ENCODE measurements at places on chromosomes 7 and 10.

DNA sequence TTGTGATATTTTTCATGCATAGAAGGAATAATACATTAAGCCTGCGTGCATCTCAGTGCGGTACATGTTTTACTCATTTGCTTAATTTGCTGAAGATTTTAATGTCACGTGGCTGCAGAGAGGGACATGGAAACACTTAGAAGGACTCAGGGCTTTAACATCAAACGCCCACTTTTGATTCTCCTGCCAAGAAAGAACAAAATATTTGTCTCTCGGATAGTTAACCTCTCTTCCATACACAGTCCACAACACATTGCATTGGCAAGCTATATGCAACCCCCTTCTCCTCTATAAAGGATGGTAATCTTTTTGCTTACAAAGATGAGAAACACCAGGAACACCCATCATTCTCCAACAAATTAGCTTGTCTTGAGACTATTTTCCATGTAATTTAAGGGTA, 148.0 kb upstream of the NRP1 start:
- H3K4me1 ChIP-seq: peaks cover 36% of the 10 kb centered on the region
- H3K4me3 ChIP-seq: no peak overlapping the region
- H3K36me3 ChIP-seq: no peaks in the 10 kb centered on the region
- H3K27me3 ChIP-seq: no peaks in the 10 kb centered on the region
- H3K27ac ChIP-seq: no peak overlapping the region

GRCh38 chr7:18386607-18387006, 108.9 kb upstream of the HDAC9 start:
- H3K36me3 ChIP-seq: no peaks in the 10 kb centered on the region
- no peak overlapping the region for H3K27ac ChIP-seq
- H3K4me1 ChIP-seq: peaks cover 2% of the 10 kb centered on the region

DNA sequence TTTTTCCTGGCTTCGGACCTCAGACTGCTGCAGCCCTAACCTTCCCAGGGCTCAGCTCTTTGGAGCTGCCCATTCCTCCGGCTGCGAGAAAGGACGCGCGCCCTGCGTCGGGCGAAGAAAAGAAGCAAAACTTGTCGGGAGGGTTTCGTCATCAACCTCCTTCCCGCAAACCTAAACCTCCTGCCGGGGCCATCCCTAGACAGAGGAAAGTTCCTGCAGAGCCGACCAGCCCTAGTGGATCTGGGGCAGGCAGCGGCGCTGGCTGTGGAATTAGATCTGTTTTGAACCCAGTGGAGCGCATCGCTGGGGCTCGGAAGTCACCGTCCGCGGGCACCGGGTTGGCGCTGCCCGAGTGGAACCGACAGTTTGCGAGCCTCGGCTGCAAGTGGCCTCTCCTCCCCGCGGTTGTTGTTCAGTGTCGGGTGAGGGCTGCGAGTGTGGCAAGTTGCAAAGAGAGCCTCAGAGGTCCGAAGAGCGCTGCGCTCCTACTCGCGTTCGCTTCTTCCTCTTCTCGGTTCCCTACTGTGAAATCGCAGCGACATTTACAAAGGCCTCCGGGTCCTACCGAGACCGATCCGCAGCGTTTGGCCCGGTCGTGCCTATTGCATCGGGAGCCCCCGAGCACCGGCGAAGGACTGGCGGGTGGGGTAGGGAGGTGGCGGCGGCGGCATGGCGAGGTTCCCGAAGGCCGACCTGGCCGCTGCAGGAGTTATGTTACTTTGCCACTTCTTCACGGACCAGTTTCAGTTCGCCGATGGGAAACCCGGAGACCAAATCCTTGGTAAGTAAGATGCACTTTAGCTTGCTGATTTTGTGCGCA, at the start of gene PLXDC2:
PLXDC2 (plus strand) TSS at position 22 of the 820 bp plus-strand sequence.
- peak within 1 kb of the TSS; percentile 91 for H3K4me3 ChIP-seq
- H3K27me3 ChIP-seq: peaks cover 53% of the 10 kb centered on the region
- H3K36me3 ChIP-seq: no peaks in the 10 kb centered on the region
- H3K27ac ChIP-seq: peak within 1 kb of the TSS; percentile 96
- peak; percentile 44 for DNase-seq
- H3K4me1 ChIP-seq: peaks cover 2% of the 10 kb centered on the region

DNA sequence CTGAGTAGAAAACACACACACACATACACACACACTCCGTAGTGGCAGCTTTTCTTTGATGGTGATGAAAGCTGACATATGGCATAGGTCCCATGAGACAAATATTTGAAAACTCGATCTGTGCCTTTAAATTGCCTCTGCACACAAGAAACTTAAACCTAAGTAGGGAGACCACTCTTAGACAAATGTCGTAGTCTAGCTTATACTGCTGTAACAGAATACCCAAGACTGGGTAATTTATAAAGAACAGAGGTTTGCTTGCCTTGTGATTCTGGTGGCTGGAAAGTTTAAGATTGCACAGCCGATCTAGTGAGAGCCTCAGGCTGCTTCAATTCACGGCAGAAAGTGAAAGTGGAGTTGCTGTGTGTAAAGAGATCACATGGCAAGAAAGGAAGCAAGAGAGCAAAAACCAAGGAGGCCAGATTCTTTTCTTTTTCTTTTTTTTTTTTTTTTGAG, 489.4 kb upstream of the SORCS1 start:
- no peaks in the 10 kb centered on the region for H3K36me3 ChIP-seq
- no peak overlapping the region for H3K4me3 ChIP-seq
- no peaks in the 10 kb centered on the region for H3K4me1 ChIP-seq
- no peak for DNase-seq

- H3K4me1 ChIP-seq: peaks cover 47% of the 10 kb centered on the region
- DNase-seq: no peak
- H3K4me3 ChIP-seq: no peak overlapping the region
- no peaks in the 10 kb centered on the region for H3K36me3 ChIP-seq
- H3K27ac ChIP-seq: no peak overlapping the region
- no peaks in the 10 kb centered on the region for H3K27me3 ChIP-seq
Observed at GRCh38 chr7:91137788-91138368, 126.4 kb upstream of the FZD1 start.

- no peak for DNase-seq
- peaks cover 3% of the 10 kb centered on the region for H3K36me3 ChIP-seq
- H3K4me3 ChIP-seq: peak overlapping the region; percentile 91
- H3K27ac ChIP-seq: peak overlapping the region; percentile 65
- H3K27me3 ChIP-seq: peaks cover 15% of the 10 kb centered on the region
Observed at GRCh38 chr10:97714401-97715258, 1.1 kb downstream of the MARVELD1 start.

GRCh38 chr10:32190890-32191491, 134.8 kb upstream of the KIF5B start:
- no peaks in the 10 kb centered on the region for H3K36me3 ChIP-seq
- H3K27me3 ChIP-seq: no peaks in the 10 kb centered on the region
- H3K27ac ChIP-seq: no peak overlapping the region

GRCh38 chr10:18399158-18399557, 252.2 kb downstream of the NSUN6 start:
- H3K4me1 ChIP-seq: no peaks in the 10 kb centered on the region
- no peaks in the 10 kb centered on the region for H3K36me3 ChIP-seq
- no peak for DNase-seq
- no peak overlapping the region for H3K27ac ChIP-seq
- H3K27me3 ChIP-seq: no peaks in the 10 kb centered on the region

DNA sequence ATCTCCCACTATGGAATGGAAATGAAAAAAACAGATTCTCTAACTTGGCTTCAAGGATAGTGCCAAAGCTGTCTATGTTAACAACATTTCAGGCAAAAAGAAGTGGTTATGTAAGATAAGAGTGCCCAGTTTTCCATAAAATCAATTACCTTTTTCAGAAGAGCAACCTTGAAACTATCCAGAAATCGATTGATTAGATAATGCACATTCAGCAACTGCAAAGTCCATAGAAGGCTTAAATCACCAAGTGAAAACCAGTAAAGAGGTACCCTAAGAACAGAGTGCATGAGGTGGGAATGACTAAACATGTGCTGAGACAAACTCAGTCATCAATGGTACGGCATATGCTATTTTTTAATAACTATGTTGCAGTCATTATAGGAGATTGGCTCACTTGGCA, 71.9 kb upstream of the TNKS2 start:
- no peak overlapping the region for H3K27ac ChIP-seq
- H3K36me3 ChIP-seq: no peaks in the 10 kb centered on the region
- H3K4me1 ChIP-seq: no peaks in the 10 kb centered on the region
- peaks cover 6% of the 10 kb centered on the region for H3K27me3 ChIP-seq

- H3K36me3 ChIP-seq: no peaks in the 10 kb centered on the region
- no peak overlapping the region for H3K27ac ChIP-seq
- H3K4me1 ChIP-seq: no peaks in the 10 kb centered on the region
- DNase-seq: no peak
- no peak overlapping the region for H3K4me3 ChIP-seq
Observed at GRCh38 chr10:101732096-101732495, 37.1 kb upstream of the FBXW4 start.

DNA sequence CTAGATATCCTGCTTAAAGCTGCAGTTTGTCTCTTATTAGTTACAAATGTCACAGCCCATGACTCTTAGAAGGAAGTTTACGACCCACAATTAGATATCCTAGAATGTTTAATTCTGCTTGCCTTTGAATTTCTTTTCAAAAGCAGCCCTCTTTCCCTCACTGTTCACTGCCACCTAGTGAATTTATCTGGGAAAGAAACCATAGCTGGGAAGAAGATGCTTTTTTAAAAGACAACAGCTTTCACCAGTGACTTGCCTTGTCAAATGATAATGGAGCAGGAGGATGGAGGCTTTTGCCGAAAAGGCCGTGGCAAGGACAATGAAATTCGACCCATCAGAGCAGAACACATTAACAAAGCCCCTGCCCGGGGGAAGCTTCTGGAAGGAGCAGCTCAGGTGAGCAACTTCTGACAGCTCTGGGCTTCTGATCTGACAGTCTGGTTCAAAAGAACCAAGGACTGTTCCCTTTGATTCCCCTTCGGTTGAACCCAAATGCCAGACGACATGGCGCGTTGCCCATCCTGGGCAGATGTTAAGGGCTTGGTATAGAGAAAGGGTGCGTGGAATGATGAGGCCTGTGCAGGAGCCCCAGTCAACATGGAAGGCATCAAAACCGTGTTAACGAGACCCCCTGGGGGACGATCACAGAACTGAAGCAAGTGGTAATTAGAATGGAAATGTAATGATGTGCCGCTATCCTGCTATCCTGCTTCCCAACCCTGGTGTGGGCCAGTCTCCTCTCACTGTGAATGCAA, 236.8 kb downstream of the FRMD4A start:
- no peak overlapping the region for H3K4me3 ChIP-seq
- H3K27ac ChIP-seq: no peak overlapping the region
- peaks cover 13% of the 10 kb centered on the region for H3K4me1 ChIP-seq
- DNase-seq: peak; percentile 33
- H3K36me3 ChIP-seq: no peaks in the 10 kb centered on the region

DNA sequence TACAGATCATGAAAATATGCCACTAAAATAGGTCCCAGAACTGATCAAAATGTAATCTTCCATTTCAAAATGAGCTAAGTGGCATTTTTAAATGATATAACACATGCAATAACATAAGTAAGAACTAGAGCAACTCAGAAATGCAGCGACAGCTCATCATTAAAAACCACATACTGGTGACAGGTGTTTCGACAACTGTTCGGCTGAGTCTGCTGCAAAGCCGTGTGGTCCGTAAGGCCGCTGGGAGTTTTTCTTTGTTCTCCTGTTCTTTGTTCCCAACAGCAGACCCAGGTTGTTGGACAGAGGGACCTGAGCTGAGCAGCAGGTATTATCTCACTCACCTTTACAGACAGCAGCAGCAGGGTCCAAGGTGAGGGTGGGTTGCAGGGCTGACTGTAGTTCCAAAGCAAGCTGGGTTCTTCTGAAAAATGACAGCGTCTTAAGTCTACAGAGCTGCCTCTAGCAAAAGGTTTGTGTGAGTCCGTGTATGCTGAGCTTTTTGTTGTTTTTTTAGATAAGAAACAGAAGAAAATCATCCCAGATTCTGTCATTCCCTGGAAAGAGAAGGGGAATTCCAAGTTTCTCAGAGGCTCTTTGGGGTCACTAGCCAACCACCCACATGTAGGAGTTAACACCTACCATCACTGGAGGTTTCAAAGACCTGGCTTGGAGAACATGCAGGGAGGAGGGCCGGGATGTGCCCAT, 45.4 kb upstream of the MACROH2A2 start:
- H3K4me1 ChIP-seq: no peaks in the 10 kb centered on the region
- no peaks in the 10 kb centered on the region for H3K27me3 ChIP-seq
- no peaks in the 10 kb centered on the region for H3K36me3 ChIP-seq
- no peak overlapping the region for H3K27ac ChIP-seq
- H3K4me3 ChIP-seq: no peak overlapping the region
- DNase-seq: no peak

DNA sequence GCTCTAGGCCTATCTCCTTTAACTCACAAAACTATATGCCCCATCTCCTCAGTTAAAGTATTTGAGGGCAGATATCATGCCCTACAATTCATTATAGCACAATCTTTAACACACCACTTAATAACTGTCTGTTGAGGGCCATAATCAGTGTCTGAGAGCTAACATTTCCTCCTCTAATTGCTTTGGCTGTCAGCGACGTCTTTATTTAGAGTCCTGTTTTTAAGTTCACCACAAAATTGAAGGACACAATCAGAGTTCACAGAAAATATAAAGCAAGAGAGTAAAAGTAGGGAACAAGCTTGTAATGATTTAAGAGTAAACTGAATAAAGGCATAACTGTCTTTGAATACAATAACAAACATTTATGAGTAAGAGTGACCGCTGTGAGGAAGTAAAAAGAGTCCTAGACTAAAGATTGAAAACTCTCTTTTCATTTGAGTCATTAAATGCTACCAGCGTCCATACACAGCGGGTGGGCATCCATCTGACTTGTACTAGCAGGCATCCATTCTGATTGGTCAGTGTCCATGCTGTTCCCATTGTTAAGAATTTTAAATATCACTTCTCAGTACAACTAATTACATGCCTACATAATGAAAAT, 38.4 kb upstream of the ABCB4 start:
- no peaks in the 10 kb centered on the region for H3K4me1 ChIP-seq
- H3K27me3 ChIP-seq: no peaks in the 10 kb centered on the region
- peaks cover 40% of the 10 kb centered on the region for H3K36me3 ChIP-seq
- no peak overlapping the region for H3K4me3 ChIP-seq
- H3K27ac ChIP-seq: no peak overlapping the region
- no peak for DNase-seq

DNA sequence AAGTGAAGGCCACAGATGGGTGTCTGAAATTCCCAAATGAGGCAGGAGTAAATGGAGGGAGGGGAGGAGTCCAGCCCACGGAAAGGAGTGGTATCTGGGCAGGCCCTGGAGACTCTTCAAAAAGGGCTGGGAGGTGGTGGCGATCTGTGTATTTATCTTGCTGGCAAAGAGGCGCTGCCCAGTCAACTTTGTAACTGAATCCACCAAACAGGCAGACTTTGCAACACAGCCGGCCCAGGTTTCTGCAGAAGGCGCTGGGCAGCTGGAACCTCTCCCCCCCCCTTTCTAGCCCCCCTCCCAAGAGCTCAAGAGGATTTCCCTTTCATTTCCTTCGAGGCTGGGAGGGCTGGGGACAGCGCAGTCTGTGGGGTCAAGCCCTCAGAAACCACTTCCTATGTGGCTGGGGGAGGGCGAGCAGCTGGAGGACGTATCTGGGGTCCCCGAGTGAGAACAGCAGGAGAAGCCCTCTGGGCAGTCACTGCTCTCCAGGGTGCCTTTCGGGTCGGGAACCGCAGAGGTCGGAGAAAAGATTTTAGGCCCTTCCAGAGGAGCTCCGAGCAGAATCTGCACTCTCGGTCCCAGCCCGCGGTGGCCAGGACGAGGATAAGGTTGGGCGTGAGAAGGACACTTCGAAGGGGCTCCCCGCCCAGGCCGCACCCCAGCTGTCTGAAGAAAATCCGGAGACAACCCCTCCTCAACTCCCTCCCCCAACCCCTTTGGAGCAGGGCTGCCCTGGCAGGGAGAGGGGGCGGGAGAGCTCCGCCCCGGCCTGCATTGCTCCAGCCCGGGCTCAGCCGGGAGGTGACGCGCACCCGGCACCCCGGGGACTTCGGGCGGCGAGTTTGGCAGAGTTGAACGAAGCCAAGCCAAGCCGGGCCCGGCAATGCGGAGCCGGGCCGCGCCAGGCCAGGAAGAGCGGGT, 965 bp downstream of the ZCCHC24 start:
- H3K4me3 ChIP-seq: peak overlapping the region; percentile 91
- H3K27ac ChIP-seq: no peak overlapping the region
- H3K36me3 ChIP-seq: no peaks in the 10 kb centered on the region
- DNase-seq: peak; percentile 46
